NCI-H1105 treated with DMSO at 0.1 percent for 48 hours (cell line): ENCODE measurements at places on chromosomes 11 and 22.

- no peak for DNase-seq
These were observed 57.3 kb downstream of the C11orf91 start for GRCh38 chr11:33643167-33643824.

DNA sequence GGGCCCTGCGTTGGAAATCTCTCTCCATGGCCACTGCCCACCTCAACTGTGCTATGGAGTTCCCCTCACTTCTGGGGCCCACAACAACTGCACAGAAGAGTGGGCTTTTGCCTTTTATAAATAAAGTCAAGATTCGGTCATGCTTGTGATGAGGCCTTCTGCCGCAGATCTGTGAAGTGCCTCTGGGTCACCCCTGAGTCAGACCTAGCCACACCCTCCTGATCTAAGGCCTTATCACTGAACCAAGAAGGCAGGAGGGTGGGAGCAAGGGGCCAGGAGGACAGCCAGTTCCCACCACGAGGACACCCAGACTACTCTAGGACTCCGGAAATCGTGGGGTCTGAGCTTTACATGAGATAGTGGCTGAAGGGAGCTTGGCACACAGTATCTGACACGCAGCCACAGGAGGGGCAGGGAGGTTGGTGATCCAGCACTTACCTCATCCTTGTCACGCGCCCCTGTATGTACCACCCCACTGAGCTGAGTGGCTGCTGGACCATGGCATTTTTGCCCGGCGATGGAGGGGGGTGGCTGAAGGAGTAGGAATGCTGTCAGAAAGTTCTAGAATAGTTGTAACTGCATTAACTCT is 115.7 kb downstream of the ABTB2 start:
- no peak for DNase-seq

DNA sequence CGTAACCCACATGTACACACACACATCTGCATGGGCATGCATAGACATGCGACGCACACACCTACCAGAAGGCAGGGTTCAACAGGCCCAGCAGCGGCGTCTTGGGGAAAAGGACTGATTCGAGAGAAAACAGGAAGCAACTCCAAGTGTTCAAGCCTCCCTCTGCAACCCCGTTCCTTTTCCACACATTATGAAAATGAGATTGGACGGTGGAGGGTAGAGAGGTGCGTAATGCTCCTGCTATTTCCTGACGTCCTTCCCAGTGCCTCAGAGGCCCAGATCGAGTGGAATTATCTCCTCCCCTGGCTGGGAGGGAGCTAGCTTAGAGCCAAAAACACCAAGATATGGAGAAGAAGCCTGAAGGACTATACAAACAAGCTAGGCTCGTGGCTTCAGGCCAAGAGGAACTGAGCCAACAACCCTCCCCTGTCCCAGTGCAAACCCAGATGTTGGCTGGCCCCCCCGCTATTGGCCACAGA is 289.2 kb downstream of the MN1 start:
- no peak for DNase-seq

GRCh38 chr22:39996732-39997131 is 2.0 kb downstream of the FAM83F start:
- DNase-seq, result no peak
